ENCODE measurements at places on chromosomes 11 and 22.
A peak's percentile ranks its signal among the peaks of the same experiment; 100 is the strongest.

DNA sequence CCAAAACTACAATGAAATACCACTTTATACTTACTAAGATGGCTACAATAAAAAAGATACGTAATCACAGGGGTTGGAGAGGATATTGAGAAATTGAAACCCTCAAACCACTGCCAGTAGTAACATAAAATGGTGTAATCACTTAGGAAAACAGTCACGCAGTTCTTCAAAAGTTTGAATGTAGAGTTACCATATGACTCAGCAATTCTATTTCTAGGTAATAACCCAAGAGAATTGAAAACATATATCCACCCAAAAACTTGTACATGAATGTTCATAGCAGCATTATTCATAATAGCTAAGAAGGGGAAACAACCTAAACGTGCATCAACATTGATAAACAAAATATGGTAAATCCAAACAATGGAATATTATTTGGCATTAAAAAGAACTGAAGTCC, 24.4 kb upstream of the PSMA1 start:
- DNase-seq = peak; percentile 62

DNA sequence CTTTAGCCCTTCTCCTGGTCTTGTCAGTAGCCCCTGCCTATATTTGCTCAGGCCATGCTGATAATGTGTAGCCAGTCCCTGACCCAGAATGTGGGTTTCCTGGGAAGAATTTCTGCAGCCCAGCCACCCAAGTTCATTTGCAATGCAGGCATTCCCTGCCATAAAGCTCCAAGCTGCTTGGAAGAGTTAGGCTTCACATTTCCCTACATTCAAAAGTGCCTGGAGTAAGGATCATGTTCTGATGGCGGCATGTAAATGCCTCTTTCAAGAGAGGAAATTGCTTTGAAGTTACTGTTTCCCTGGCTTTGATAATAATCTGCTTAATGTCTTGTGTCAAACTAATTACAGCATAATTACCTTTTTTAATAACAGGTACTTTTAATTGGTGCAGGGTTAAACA, 266.1 kb downstream of the MIAT start:
- no peak for DNase-seq

DNA sequence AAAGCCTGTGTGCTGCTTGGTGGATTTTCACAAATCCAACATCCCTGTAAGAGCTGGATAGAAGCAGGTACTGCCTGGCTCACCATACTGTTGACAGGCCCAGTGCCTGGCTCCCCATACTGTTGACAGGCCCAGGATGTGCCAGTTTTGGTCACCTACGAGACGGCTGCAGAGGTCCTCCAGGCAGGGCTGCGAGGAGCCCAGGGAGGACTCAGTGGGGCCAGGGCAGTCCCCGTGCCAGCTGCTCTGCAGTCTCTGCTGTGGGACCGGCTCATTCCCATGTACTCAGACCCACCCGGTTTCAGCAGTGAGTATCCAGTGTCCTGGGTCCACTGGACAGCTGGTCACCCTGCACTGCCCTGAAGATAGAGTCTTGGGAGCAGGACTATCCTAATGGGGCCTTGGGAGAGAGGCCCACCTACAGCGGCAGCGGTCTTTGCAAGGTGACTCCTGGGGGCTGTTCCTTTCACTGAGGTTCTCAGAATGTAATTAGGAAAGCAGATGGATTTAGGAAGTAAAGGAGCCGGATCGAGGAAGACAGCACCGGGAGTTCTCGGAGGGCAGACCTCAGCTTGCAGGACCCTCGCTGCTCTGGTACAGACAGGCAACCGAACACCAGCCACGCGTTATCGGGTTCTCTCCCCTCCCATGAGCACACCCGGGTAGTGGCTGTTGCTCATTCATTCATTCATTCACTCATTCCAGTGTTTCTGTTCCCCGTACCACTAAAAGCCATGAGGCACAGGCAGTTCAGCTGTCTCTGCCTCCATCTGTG, 106.1 kb downstream of the CTTN start:
- no peak for DNase-seq

- no peak for DNase-seq
These were observed 87.7 kb downstream of the CSNK2A3 start for GRCh38 chr11:11265320-11265719.

DNA sequence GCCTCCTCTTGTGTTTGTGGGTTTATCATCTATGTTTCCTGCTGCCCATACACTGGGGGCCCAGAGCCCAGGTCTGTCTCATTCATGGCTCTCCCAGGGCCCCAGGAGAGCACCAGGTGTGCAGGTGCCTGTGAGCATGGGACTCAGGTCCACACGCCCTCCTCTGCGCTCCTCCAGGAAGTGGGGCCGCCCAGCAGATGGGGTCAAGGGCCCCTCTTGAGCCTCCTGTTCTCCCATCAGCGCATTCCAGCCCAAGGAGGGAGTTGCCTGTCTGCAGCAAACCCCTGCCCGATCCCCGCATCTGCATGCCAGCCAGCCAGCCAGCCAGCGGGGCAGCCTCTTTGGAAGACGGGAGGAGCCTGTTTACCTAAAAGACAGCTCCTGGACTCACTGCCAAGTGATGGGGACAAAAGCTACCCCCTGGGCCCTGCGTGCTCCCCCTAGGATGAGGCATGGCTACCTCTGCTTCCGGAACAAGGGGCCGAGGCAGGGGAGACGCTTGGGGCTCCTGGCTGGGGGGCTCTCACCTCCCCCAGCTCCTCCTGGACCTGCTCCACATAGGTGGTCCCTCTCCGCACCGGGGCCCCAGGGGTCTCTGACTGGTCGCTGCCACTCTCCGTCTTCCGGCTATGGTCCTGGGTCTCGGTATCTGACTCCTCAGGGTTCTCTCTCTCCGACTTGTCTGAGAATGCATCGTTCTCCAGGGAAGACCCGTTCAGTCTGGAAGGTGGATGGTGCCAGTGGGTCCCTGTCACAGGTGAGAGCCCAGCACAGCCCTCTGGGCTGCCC, 49.7 kb upstream of the CARS1 start:
- no peak for DNase-seq

DNA sequence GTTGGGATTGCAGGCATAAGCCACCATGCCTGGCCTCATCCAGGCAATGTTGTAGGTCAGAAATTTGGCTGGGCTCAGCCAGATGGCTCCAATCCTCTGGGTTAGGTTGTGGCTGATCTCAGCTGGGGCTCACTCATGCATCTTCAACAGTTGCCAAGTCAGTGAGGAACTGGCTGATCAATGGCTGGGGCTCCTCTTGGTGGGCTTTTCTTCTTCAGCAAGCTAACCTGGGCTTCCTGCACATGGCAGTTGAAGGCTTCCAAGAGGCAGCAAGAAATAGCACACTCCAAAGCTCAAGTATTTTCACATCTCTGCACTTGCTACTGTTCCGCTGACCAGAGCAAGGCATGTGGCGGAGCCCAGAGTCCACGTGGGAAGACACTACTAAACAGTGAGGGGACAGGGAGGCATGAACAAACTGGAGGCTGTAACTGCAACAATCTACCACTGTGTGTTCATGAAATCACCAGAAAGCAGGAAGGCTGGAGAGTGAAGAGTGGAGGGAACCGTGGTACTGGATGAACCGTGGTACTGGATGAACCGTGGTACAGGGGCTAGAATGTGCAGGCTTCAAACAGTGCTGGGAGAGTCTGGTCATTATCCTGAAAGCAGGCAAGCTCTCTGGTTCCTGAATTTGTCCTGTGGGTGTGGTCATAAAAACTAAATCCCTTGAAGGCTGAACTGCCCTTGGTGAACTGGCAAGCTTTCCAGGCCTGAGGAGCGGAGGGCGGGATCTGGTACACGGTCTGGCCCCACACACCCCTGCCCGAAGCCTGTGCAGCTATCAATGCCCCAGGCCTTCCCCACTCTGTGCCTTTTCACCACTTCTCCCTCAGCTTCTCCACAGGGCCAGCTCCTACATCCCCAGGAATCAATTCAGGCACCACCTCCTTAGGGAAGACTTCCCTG, 20.2 kb downstream of the CHST1 start:
- no peak for DNase-seq

- DNase-seq = peak; percentile 96
These were observed 65.1 kb downstream of the ETS1 start for GRCh38 chr11:128522055-128522942.

DNA sequence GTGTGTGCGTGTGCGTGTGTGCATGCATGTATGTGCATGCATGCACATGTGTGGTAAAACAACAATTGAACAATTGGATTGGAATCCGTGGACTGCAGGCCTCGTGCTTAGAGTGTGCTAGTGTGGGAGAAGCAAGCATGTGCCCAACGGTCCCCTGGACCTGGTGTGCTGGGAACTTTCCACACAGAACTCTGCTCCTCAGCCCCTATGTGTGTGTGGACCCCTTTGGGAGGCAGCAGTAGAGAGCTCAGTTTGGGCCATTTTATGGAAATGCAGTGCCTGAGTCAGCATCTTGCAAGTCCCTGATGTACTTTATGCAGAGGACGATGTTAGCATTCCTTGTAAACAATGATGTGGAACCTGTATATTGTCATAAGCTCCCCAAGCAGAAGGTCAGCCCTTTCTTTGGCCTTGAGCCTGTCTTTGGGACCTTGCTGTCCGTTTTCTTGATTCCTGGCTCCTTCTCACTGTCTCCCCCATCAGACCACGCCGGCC, 167.3 kb downstream of the TBC1D22A start:
- DNase-seq = no peak

DNA sequence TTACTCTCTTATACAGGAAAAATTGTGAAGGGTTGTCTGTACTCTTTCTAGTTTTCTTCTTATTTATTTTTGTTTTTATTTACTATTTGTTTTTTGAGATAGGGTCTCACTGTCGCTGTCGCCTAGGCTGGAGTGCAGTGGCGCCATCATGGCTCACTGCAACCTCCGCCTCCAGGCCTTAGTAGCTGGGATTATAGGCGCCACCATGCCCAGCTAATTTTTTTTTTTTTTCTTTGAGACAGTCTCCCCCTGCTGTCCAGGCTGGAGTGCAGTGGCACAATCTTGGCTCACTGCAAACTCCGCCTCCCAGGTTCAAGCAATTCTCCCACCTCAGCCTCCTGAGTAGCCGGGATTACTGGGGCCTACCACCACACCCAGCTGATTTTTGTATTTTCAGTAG, 18.4 kb downstream of the CUL5 start:
- DNase-seq = no peak
